Left ventricle myocardium inferior (tissue), 1 donor: ENCODE measurements at places on chromosomes 1 and 21. TPM values are rescaled to one million over a fixed set of nuclear protein-coding genes. Genes with fewer than 3 reads are reported as not detected.

Gene RHCE
- 1.0 TPM for total RNA-seq

DNA sequence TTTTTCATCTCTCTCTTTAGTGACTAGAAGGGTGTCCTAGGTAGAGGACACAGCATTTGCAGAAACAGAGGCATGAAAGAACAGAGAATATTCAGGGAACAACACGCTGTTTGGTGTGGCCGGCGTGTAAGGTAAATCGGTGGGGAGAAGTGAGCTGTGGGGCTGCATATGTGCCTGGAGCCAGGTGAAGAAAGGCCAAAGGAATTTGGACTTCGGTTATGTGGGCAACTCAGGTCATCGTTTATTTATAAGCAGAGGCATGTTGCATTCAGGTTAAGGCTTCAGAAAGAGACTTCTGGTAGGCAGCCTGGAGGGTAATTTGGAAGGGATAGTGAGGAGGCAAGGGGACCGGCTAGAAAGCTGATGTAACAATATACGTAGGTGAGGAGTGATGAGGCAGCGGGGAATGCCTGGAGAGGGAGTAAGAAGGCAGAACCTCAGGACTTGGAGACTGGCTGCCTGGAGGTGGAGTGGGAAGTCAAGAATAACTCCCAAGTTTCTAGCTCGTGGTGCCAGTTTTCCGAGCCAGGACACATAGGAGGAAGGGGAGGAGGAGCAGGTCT is 64.1 kb upstream of the ACOT11 start:
- no peak for DNase-seq
- H3K4me3 ChIP-seq, result no peak overlapping the region
- H3K27me3 ChIP-seq, result no peaks in the 10 kb centered on the region
- H3K27ac ChIP-seq, result no peak overlapping the region

Gene ERO1B
- 7.2 TPM for total RNA-seq

DNA sequence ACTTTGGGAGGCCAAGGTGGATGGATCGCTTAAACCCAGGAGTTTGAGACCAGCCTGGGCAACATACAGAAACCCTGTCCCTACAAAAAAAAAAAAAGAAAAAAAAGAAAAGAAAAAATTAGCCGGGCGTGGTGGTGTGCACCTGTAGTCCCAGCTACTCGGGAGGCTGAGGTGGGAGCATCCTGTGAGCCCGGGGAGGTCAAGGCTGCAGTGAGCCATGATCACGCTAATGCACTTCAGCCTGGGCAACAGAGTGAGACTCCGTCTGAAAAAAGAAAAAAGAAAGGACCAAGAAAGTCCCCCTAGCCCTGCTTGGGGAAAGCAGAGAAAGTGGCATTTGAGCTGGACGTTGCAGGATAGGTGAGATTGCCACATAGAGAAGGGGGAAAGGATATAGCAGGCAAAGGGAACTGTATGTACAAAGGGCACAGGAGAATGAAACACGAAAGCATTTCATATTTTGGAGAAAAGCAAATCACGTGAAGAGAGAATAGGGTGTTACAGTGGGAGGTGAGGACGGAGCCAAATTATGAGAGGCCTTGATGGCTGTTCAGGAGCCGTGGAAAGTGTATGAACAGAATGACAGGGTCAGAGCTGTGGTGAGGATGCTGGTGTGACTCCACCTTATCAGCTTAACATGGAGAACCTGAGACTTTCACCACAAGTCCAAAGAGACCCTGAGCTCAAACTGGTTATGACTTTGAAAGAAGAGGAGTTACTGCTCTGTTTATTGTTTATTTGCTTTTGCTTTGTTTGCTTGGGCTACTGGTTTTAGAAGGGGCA is 19.5 kb upstream of the LRIG2 start:
- no peak overlapping the region for H3K27ac ChIP-seq
- peaks cover 2% of the 10 kb centered on the region for H3K4me1 ChIP-seq
- no peak for DNase-seq
- no peaks in the 10 kb centered on the region for H3K27me3 ChIP-seq
- no peak overlapping the region for H3K4me3 ChIP-seq

- no peak for DNase-seq
- H3K4me3 ChIP-seq, result peak overlapping the region; percentile 59
- peaks cover 28% of the 10 kb centered on the region for H3K4me1 ChIP-seq
- H3K27ac ChIP-seq, result no peak overlapping the region
- no peaks in the 10 kb centered on the region for H3K36me3 ChIP-seq
- peaks cover 98% of the 10 kb centered on the region for H3K27me3 ChIP-seq
These were observed 843 bp upstream of the BCAN start for GRCh38 chr1:156640842-156641706.

Gene NTMT2
- total RNA-seq, result 5.7 TPM

- no peak overlapping the region for H3K27ac ChIP-seq
- H3K4me3 ChIP-seq, result no peak overlapping the region
- peaks cover 54% of the 10 kb centered on the region for H3K4me1 ChIP-seq
- peaks cover 37% of the 10 kb centered on the region for H3K36me3 ChIP-seq
- H3K27me3 ChIP-seq, result no peaks in the 10 kb centered on the region
These were observed 192.0 kb downstream of the DHRS3 start for GRCh38 chr1:12426030-12426429.

Gene YRDC
- 5.7 TPM for total RNA-seq

Gene STIL
- total RNA-seq, result 0.58 TPM

DNA sequence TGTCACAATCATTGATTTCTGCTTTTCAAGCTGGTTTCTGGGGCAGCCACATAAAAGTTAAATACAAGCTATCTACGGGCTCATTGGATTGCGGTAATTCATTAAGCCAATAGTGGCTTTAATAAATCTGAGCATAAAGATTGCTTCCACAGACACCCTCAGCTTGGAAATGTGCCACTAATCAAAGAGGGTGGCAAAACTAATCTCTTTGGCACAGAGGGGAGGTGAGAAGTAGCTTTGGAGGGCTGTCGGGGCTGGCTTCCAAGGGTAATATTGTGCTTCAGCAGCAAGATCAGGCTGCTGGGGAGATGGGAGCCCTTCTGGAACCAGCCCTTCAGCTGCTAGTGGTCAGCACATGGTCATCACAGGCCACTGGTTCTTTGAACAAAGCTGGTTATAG is 21.2 kb upstream of the KAZN start:
- H3K36me3 ChIP-seq, result no peaks in the 10 kb centered on the region
- H3K27me3 ChIP-seq, result peaks cover 40% of the 10 kb centered on the region
- no peak for DNase-seq
- no peaks in the 10 kb centered on the region for H3K4me1 ChIP-seq

DNA sequence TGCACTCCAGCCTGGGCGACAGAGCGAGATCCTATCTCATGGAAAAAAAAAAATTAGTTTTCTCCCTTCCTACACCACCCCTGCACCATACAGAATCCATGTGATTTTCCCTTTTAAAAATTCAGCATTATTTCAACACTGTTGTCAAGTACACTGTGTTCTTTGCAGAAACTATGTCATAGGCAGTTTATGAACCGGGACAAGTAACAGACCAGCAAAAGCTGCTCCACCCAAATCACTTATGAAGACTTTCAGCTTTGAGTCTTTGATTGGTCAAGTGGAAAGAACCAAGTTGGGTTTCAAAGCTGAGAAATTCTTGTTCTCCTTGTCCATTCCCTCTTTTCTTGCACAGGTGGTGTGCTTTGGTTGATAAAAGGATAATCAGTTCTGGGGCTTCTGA is 173.0 kb downstream of the CDC7 start:
- H3K27me3 ChIP-seq, result no peaks in the 10 kb centered on the region
- no peak overlapping the region for H3K4me3 ChIP-seq
- DNase-seq, result no peak
- H3K4me1 ChIP-seq, result no peaks in the 10 kb centered on the region
- H3K36me3 ChIP-seq, result no peaks in the 10 kb centered on the region
- H3K27ac ChIP-seq, result no peak overlapping the region

DNA sequence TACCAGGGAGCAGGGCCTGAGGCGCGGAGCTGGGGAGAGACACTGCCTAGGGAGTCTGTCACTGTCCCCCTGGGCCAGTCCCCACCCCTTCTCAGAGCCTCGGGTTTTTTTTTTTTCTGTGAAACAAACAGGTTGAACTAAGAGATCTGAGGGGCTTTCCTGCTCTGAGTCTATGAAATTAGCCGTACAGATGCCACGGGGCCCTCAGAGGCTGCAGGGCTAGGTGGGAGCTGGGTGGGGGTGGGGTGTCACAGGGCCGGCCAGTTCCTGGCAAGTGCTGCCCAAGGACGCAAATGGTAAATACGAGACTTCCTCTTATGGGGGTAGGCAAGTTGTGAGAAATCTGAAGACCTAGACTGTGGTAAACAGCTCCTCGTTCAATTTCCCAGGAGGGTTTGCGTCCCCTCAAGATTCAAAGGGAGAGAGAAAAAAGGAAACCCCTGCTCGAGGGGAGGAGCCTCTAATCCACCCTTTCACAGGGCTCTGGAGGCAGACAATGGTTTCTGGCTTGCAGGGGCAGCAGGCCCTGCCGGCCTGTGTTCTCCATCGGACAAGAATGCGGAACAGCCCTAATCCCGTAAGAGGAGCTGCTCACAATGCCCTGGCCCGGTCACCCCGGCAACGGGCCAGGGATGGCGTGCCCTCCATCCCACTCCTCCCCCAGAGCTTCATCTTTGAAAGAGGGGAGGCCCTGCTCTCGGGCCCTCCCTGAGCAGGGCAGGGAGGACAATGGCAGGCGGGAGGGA is 7.8 kb downstream of the NUAK2 start:
- H3K27me3 ChIP-seq, result no peaks in the 10 kb centered on the region
- DNase-seq, result peak; percentile 48
- peaks cover 56% of the 10 kb centered on the region for H3K4me1 ChIP-seq
- peaks cover 20% of the 10 kb centered on the region for H3K36me3 ChIP-seq
- peak overlapping the region; percentile 85 for H3K27ac ChIP-seq
- H3K4me3 ChIP-seq, result peak overlapping the region; percentile 48

DNA sequence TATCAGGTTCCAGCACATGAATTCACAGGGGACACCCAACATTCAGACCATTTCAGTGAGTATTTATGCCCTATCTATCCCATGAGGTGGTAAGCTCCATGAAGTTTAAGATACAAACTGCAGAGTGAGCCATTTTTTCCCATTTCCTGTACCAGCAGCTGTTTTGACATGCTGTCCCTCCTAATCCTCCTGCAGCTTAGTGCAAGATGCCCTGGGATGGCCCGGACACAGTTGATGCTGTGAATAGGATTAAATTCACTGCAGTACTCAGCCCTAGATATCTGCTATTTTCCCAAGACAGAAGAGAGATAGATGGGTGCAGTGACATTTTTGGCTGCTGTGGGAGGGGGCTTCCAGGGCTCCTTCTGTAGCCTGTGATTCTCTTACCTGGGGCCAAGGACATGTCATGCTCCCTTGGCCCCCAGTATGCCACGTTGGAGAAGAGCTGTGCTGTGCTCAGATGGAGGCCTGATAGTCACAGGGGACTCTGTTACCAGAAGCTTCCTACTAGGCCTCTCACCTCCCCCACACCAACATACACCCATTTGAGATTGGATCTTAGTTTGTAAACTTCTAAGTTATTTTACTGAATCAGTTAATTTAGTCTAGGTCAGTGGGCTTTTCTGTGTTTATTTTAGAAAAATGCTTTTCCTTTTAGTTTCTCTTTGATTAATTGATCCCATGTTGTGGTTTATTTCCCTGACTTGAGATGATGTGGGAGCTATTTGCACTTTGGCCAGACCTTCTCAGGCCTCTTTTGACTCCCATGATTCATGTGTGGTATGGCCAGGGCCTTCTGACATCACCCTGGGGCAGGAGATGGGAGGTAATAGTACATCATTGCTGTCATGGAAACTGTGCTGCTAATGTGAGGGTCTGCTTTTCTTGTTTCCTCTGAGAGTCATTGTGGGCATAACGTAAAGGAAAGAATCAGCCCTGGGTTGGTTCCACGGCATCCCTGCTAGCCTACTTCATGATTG is 92.6 kb downstream of the ST3GAL3 start:
- peaks cover 10% of the 10 kb centered on the region for H3K4me1 ChIP-seq
- H3K27ac ChIP-seq, result no peak overlapping the region
- no peak overlapping the region for H3K4me3 ChIP-seq
- no peak for DNase-seq
- no peaks in the 10 kb centered on the region for H3K27me3 ChIP-seq

- no peaks in the 10 kb centered on the region for H3K36me3 ChIP-seq
- H3K4me1 ChIP-seq, result peaks cover 15% of the 10 kb centered on the region
- no peak overlapping the region for H3K27ac ChIP-seq
- no peak for DNase-seq
These were observed 623 bp downstream of the PTPRF start for GRCh38 chr1:43531107-43531905.

DNA sequence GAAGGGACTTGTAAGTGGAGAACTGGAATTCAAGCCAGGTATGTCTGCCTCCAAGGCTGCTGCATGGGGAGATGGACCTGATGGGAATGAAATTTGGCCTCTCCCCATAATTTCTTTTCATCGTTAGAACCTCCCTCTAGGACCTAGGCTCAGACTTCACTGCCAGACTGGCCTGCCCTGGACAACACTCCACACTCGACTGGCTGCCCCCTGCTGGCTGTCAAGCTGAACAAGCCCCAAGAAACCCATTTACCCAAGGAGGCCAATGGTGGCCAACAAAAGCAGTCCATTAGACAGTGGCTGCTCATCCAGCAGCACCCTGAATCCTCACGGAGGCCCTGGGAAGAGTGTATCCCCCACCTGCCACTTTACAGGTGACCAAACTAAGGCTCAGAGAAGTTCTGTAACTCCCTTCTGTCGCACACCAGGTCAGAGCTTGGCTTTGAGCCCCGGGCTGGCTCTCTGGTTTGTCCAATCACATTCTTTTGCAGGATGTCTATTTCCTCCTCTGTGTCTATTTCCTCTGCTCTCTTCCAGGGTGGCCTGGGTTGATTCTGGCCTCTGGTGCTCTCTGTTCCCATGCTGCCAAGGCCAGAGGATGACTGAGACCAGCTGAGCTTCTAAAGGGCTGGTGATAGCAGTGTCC is 3.8 kb downstream of the RNF186 start:
- peaks cover 31% of the 10 kb centered on the region for H3K27me3 ChIP-seq
- no peak overlapping the region for H3K27ac ChIP-seq
- H3K36me3 ChIP-seq, result no peaks in the 10 kb centered on the region
- H3K4me1 ChIP-seq, result no peaks in the 10 kb centered on the region
- H3K4me3 ChIP-seq, result no peak overlapping the region

Gene DDAH1
- total RNA-seq, result 10.1 TPM

Gene CDC42SE1
- total RNA-seq, result 24.8 TPM

Gene DNM3
- 1.2 TPM for total RNA-seq

- no peak for DNase-seq
- H3K36me3 ChIP-seq, result no peaks in the 10 kb centered on the region
- H3K4me1 ChIP-seq, result peaks cover 3% of the 10 kb centered on the region
These were observed 31.2 kb upstream of the PALMD start for GRCh38 chr1:99614728-99615127.

Gene POU3F1
- total RNA-seq, result 0.11 TPM

GRCh38 chr21:34514576-34515115 is 2.6 kb upstream of the KCNE1 start:
- H3K4me1 ChIP-seq, result peaks cover 38% of the 10 kb centered on the region
- H3K4me3 ChIP-seq, result no peak overlapping the region
- no peaks in the 10 kb centered on the region for H3K27me3 ChIP-seq
- no peak overlapping the region for H3K27ac ChIP-seq
- H3K36me3 ChIP-seq, result peaks cover 32% of the 10 kb centered on the region

GRCh38 chr1:118650107-118650807 is 337.9 kb downstream of the TBX15 start:
- H3K27me3 ChIP-seq, result no peaks in the 10 kb centered on the region
- H3K4me3 ChIP-seq, result no peak overlapping the region
- H3K27ac ChIP-seq, result peak overlapping the region; percentile 53
- H3K36me3 ChIP-seq, result no peaks in the 10 kb centered on the region
- H3K4me1 ChIP-seq, result peaks cover 17% of the 10 kb centered on the region
